Transverse colon (tissue), 4 donors: ENCODE measurements at places on chromosomes 11 and 22. TPM values are rescaled to one million over a fixed set of nuclear protein-coding genes. Genes with fewer than 3 reads are reported as not detected.

PPP6R3 gene
- total RNA-seq, result 89.8 TPM

SPDYC gene
- total RNA-seq, result not detected

TCN2 gene
- 37.8 TPM for total RNA-seq

CASP5 gene
- 35.5 TPM for total RNA-seq

SCN3B gene
- 0.20 TPM for total RNA-seq

IL18 gene
- total RNA-seq, result 86.8 TPM

HEPHL1 gene
- not detected for total RNA-seq

GAS2L1 gene
- 35.6 TPM for total RNA-seq

FGF4 gene
- total RNA-seq, result not detected

MS4A8 gene
- total RNA-seq, result 50.1 TPM

NOX4 gene
- total RNA-seq, result not detected

KCNK4 gene
- total RNA-seq, result not detected

OR2AT4 gene
- not detected for total RNA-seq

IFITM10 gene
- 1.2 TPM for total RNA-seq

DNA sequence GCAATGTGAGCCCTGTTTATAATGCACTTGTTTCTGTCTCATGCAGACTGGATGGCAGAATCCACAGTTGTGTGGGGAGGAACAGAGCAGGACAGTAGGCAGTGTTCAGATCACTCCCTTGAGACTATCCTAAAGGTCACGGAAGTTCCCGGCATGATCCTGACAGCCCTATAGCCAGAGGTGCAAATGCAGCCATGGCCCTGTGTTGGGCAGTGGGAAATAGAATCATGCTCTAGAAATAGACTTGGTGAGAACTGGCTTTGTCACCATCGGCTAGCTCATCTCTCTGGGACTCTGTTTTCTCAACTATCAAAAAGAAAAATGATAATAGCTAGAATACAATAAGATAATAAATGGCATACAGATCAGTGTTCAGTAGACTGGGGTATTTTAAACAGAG, 123.2 kb downstream of the FEZ1 start:
- DNase-seq, result no peak

DNA sequence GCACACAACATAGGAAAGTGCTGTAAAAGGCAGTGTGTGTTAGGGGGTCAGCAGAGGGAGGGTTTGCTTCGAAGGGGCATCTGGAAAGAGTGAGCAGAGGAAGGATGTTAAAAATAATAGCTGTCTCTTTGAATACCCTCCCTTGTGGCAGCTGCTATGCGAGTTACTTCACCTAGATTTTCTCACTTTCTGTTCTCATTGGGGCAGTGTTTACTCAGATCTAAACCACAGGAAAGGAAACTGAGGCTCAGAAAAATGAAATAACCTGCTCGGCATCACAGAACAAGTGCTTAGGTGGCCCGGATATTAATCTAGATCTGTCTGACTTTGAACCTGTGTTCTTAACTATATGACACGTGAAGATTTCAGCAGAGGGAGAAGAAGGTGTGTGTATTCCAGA, 125.3 kb downstream of the C11orf91 start:
- no peak for DNase-seq

DNA sequence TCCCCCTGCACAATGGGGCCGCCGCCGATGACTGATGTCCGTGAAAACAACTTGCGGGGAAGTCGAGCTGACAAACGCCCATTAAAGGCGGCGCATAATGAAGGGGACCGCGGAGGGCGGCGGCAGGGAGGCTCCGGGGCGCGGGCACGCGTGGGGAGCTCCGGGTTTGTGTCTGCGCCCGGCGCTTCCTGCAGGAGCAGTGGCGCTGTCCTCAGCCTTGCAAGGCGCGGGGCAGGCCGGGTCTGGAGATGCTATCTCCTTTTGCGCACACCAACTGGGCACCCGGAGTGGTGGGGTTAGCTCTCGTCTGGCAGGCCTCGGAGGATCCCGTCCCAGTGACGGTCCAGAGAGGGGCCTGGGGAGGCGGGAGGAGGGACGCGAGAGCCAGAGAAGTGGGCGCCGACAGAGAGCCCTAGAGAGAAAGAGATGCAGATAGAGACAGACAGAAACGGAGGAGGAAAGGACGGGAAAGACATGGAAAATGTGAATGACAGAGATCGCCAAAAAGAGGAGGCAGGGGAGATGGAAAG, 390 bp upstream of the FGF3 start:
- DNase-seq, result no peak

DNA sequence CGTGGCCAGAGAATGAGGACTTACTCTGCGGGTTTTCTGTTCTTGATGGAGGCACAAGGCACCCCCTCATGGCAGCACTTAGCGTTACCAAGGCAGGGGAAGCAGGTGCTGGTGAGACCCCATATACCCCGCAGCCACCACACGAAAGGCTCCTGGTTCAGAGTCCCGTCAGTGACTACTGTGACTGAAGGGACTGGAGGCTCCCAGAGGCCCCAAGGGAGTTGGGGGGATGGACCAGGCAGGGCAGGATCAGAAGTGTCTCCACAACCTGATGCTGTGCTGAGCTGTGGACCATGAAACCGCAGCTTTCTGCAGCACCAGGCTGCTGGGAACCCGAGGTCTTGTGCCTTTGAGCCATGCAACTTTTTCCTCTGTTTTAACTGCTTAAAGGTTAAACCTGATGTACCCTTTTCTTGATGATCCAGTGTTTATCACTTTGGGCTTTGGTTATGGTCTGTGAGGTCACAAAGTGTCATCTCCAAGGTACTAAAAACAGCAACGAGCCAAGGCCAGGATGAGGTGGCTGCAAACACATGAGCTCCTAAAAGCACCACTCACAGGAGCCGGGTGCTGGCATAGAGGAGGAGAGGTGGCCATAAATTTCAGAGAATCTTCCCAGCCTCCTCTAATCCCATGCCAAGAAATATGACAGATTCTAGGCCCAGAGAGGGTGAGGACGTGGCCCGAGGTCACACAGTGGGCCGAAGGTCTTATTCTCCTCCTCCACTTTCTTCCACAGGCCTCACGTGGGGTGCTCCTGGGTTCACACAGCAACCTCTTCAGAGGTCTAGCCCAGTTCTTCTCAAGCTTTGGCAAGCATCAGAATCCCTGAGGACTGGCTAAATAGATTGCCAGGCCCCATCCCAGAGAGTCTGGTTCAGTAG, 4.2 kb upstream of the LRRC32 start:
- DNase-seq, result no peak

GRCh38 chr11:121591405-121592033, 138.8 kb upstream of the SORL1-AS1 start:
- peak; percentile 73 for DNase-seq

GRCh38 chr22:17159504-17159951, 451 bp upstream of the HDHD5 start:
- peak; percentile 62 for DNase-seq

DNA sequence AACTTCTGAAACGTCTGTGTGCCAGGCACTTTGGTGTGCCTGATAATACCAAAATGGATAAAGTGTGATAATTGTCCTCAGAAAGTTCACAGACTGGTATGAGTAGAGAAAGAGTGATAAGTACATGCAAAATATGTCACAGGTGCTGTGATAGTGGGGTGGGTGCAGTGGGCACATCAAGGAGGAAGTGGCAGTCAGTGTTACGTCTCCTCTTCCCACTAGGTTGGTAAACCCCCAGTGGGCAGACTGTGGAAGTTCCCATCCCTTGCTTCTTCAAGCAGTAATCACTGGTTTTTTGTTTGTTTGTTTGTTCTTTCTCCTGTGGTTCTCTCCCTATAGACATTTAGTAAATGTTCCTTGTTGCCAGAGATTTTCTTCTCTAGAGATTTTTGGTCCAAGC, 5.4 kb downstream of the RNF121 start:
- DNase-seq, result no peak

DNA sequence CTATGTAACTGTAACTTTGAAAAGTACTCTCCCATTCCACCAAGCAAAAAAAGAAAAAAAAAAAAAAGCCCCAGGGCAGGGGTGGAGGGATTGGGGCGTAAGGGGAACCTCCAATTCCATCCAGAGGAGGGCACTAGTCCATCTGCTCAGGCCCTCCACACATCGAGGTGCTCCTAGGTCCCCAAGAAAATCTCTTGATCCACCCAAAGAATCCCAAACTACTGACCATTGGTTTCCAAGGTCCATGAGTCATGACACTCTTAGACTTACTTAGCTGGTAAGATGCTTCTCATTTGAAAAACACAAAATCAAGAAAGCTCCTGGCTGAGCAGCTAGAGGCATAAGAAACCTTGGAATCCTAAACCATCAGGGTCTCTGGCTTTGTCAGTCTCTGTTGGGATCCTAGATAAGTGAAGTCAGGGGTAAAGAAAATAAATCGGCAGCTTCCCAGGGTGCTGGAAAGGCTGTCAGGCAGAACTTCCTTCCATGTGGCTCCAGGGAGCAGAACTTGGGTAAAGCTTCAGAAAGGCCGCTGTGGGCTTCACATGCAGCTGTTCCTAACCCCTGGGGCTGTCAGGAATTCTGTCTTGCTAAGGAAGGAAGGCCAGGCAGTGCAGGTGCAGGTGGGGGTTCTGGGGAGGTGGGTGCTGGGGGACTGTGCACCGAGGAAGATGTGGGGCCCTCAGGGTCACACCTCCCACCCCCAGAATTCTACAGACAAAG, 49.4 kb upstream of the ADA2 start:
- DNase-seq, result no peak

DNA sequence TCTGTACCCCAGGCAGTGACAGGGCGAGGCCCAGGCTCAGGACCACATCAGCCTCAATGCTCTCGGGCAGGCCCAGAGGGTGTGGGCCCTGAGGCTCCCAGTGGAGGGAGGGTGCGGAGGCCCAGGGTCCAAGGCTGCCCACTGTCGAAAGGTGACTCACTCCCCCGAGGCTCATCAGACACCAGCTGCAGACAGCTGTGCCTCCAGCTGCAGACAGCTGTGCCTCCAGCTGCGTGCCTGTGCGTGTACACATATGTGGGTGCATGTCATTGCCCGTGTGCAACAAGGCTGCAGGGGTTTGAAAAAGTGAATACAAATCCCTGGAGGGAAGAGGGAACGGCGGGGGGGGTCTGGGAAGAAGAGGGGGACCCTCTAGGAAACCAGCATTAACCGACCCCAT, 134.3 kb downstream of the BRD1 start:
- no peak for DNase-seq

GRCh38 chr11:26229981-26230380, 101.9 kb upstream of the ANO3 start:
- no peak for DNase-seq

DNA sequence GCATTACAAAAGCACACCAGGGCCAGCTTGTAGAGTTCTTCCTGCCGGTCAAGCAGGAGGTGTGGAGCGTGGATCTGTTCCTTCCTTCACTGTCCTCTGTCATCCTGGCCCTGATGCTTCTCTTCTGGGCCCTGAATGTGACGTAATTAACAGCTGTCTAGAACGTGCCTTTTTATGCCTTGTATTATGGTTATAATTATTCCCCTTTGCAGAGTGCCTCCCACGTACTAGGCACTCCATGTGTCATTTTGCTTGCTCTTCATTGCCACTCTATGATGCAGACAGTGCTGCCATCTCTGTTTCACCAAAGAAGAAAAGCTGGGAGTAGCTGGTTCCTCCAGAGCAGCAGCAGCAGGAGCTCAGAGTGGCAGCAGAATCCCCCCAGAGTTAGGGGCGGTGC, 132.1 kb upstream of the TTC12 start:
- no peak for DNase-seq

- no peak for DNase-seq
Measured at GRCh38 chr11:67314218-67314617, 10.9 kb downstream of the SSH3 start.

DNA sequence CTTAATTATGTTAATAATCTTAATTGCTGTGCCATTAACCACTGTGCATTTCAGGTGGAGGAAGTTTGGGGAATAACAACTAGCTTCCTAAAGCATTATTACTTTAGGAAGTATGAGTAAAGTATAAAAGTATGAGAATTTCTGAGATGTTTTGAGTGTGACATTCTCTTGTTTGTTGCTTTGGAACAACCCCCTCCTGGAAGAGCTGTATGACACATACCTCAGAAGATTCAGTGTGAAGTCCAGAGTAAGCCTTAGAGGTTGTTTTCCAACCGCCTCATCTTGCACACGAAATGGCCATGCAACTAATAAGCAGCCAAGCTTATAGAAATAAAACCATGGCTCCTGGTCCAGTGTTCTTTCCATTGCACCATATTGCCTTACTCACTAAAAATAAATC, 21.7 kb downstream of the CCDC81 start:
- DNase-seq, result no peak

- DNase-seq, result no peak
Measured at GRCh38 chr11:130874396-130874795, 41.9 kb downstream of the SNX19 start.

DNA sequence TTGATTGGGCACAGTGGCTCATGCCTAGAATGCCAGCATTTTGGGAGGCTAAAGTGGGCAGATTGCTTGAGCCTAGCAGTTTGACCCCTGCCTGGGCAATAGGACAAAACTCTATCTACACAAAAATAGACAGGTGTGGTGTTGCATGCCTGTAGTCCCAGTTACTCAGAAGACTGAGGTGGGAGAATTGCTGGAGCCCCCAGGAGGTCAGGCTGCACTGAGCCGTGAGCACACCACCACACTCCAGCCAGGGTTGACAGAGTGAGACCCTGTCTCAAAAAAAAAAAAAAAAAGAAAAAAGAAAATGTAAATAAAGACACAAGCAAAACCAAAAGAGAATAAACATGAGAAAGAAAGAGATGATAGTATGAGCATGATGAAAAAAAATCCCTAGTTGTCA, 802.4 kb upstream of the ANO3 start:
- DNase-seq, result no peak
